Natural killer cell (primary cell): ENCODE measurements at places on chromosomes 5 and 9. TPM values are rescaled to one million over a fixed set of nuclear protein-coding genes. Genes with fewer than 3 reads are reported as not detected.

- DNase-seq: no peak
These were observed 7.9 kb upstream of the RIMOC1 start for GRCh38 chr5:41896230-41896629.

DNA sequence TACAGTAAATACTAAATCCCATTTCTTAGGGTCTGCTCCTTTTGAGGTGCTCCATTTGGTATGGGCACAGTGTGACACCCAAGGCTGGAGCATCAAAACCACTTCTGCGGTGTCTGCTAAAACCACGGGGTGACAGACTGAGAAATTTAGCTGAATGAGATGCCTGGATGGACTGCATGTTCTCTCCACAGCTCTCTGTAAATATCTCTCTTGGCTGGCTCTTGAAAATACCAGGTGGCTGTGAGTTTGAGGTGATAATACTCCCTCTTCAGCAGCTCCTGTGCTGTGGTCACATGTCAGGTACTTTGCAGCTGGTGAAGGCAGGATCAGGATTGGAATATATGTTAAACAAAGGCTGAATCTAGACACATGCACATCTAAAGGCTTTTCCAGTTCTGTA is 93.7 kb upstream of the SIMC1 start:
- DNase-seq: no peak

DNA sequence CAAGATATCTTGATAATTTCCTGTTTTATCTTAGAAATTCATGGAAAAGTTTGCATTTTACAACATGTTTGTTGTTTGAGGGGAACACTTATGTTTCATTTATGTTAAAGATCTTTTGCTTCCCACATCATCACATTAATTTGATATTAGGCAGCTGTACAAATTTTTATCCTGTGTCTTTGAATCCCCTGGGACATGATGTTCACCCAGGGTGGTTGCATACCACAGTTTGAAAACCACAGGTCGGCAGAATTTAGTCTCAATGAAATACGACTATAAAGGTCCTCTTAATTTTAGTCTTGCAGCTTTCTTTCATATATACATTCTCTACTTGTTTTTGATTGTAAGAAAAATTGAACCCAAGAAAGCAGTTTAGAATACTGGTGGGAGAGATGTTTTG is 3.7 kb downstream of the NAA35 start:
- no peak for DNase-seq

Gene SPATA31E1
- total RNA-seq: not detected

Gene DIRAS2
- total RNA-seq: not detected

Gene TLX3
- not detected for total RNA-seq

DNA sequence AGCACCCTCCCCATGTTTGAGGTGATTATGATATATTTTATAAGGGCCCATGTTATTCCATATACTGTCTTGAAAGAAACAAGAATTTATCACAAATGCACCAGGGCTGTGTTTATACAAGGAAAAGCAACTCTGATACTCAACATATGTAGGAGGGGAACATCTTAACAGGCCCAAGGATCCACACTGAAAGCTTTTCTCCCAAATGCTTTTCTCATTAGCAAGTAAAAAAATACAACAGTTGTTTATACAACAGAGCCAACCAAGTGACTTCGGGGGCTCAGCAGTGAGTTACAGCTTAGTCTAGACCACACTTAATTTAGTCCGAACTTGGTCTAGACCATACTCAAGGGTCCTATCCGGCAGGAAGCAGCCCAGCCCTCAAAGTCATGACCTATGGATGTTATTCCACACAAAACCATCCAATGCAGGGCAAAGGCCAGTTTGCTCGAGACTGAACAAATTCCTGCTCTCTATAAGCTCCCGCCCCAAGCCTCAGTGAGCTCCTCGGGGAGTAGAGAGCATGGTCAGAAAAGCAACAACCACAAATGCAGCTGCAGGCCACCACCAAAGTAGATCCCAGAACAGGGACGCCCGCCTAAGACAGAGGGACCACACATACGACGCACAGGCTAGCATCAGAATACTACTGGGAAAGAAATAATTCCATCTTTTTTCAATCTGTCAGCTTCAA is 6.8 kb downstream of the GZMK start:
- DNase-seq: no peak

Gene C9orf50
- total RNA-seq: not detected

DNA sequence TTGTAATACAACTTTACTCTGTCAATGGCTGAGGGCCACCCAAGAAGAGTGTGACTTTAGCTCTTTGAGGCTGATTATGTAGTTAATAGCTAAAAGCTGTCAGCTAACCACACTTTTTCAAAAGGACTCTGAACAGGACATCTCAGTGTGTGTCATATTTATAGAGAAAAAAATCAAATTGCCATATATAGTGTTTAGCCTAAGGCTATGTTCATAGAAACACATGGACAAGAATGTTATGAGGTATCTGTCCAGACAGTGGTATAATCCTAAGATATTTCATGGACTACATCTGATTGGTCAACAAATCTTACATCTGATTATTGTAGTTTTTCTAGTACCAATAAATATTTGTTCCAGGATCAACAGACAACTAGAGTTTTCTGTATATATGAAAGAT is 42.1 kb upstream of the CDH18 start:
- no peak for DNase-seq

Gene SKIC3
- 94.1 TPM for total RNA-seq

- no peak for DNase-seq
These were observed 15.6 kb downstream of the FBXO4 start for GRCh38 chr5:41940641-41941040.

DNA sequence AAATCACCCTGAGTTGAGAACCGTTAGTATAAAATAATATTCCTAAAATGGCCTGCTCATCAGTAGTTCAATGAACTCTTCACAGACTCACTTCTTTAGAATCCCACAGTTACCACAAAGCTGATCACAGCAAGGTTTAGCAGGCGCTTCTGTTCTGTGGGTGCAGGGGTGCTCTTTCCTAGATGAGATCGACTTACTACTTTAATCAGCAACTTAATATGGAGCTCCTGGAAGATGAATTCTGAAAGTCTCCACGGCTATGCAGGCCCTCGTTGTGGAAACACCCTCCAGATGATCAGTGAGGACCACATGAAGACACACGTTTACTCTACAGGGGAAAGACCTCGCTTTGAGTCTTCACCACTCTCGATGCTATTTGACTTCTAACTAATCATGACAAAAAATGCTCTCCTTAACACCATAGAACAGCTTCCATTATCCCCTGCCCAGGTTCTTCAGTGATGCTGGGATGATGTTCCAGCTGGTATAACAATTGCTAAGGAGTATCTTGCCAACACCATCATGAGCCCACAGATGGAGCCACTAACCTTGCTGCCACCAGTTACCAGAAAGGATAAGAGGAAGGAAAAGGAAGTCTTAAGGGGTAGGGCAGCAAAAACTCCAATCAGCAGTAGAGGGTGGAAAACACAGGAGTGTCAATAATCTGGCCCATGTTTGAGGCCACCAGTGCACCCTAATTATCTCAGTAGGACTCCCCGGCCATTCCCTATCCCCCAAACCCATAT is 17.9 kb upstream of the GPX8 start:
- DNase-seq: no peak

Gene IL7R
- total RNA-seq: 30.4 TPM

DNA sequence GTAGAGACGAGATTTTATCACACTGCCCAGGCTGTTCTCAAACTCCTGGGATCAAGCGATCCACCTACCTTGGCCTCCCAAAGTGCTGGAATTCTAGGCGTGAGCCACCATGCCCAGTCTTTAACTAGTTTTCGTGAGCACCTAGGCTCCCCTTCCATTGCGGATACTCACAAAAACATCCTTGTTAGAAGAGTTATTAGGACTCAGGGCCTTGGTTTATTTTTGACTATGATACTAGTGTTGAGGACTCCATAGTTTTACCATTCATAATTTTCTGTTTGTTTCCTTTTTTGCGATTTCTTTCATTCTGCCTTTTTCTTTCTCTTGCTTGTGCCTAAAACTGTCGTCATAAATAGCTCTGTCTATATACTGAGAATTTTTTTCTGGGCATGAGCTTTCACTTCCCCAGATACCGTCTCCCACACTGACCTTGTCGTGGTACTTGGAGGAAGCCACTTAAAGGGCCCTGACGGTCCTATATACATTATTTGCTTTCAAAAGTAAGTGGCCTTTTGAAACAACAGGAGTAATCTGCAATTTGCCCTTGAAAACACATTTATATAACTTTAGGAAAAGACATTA is 5.2 kb downstream of the F2R start:
- no peak for DNase-seq

Gene PCDHA7
- not detected for total RNA-seq

GRCh38 chr9:10661376-10661775 is 48.6 kb upstream of the PTPRD start:
- DNase-seq: no peak

Gene FREM1
- total RNA-seq: 0.05 TPM

Gene TRAF1
- 23.4 TPM for total RNA-seq

Gene INSYN2B
- total RNA-seq: not detected

Gene SMIM27
- total RNA-seq: 18.0 TPM

Gene ZBED3
- total RNA-seq: 3.2 TPM

Gene CDH9
- total RNA-seq: not detected

Gene SV2C
- total RNA-seq: not detected

Gene LCN9
- not detected for total RNA-seq

- no peak for DNase-seq
These were observed 187.1 kb upstream of the GRIN3A start for GRCh38 chr9:101925498-101925897.

- no peak for DNase-seq
These were observed 693.8 kb downstream of the NR2F1-AS1 start for GRCh38 chr5:92887254-92887653.

GRCh38 chr5:171340491-171340890 is 31.4 kb downstream of the TLX3 start:
- DNase-seq: no peak

Gene RPS14
- total RNA-seq: 1,744 TPM

- no peak for DNase-seq
These were observed 116.8 kb upstream of the TBC1D2 start for GRCh38 chr9:98372077-98372836.

- DNase-seq: no peak
These were observed 353 bp downstream of the ACSL6 start for GRCh38 chr5:132010989-132011621.

- DNase-seq: no peak
These were observed 15.7 kb downstream of the KIAA1958 start for GRCh38 chr9:112502175-112502946.

- DNase-seq: no peak
These were observed 109.3 kb downstream of the DAPK1 start for GRCh38 chr9:87606841-87607521.

GRCh38 chr5:108727651-108728565 is 19.8 kb upstream of the FER start:
- peak; percentile 53 for DNase-seq

DNA sequence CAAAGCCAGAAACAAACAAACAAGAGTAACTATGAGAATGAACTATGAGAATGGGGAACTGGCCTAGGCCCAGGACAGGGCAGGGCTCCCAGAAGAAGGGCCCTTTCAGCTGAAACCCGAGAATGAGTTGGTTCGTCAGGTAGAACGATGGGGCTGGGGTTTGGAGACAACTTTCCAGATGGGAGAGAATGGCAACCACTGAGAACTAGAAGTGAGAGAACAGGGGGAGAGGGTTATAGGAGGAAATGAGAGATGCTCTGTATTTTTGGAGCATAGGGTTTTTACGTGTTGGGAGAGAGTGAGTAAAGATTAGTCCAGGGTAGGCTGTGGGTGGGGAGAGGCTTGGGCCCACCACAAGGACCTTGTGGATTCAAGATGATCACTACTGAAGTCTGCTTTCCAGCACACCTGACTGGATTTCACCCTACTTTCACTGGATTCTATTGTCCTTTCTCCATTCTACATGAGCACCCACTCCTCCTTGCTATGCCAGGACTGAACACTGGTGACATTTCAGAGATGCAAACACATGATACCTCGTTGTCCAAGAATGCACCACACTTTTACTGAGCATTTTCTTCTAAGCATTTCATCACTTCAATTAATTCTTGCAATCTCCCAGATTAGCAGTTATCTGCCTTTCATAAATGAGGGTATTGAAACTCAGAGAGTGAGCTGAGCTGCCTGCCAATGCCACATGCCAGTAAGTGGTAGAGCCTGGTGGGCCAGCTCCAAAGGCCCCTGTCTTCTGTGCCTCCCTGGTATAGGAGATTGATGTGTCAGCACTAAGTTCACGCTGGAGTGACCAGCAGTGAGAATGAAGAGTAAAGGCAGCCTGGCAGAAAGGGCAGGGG is 3.2 kb upstream of the TMEM268 start:
- no peak for DNase-seq

Gene FOXD4L4
- total RNA-seq: not detected

- DNase-seq: no peak
These were observed 8.6 kb downstream of the FOXI1 start for GRCh38 chr5:170114271-170114670.

DNA sequence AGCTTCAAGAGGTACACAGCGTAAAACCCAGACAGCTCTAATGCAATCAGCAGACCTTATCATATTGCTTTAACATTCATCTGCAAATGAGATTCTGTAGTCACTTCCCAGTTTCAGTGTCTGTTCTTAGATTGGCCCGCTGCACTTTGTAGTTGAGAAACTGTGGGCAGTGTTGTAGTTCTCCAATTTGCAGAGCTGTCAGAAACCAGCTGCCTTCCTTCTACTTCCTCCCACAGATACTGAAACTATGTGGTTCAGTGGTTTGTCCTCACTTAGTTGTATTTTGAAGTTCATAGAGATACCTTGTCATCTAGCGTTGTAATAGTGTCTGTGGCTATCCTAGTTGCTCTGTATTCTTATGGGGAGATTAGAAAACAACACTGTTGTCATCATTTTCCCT is 39.6 kb upstream of the TRIM36 start:
- DNase-seq: peak; percentile 21

DNA sequence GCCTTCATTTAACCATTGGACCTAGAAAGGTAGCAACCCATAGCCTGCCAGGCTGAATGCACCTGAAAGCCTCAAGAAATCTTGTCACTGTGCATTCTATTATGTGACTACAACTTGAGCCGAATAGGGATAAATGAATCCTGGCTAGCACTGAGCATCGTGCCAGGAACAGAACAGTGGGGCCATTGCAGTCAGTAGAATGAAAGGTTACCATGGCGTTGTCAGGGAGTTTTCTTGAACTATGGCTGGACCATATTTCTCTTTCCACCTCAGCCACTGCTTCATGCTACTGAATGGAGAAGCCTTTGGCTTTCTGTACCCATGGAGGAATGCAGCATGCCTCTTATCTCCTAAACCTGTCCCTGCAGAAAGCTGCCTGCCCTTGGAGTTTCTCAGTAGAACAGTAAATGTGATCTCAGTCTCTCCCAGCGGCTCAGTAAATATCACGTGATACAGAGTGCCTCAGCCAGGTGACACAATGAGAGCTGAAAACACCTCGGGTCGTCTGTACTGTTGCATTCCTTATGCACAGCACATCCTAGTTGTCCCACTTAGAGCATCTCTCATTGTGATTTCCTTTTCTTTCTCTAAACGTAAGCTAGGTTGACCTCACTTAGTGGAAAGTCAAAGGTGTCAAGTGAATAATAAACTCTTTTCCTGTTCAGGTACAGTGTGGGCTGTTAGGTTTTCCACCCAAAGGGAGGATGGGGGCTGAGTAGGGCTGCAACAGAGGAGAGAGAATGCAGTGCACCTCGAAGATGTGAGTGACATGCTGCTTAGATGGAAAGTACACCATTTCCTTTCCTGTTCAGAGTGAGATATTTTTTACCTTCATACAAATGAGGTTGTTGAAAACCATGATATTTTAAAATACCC is 115.3 kb downstream of the MACIR start:
- DNase-seq: no peak

GRCh38 chr9:98409719-98410118 is 154.3 kb upstream of the TBC1D2 start:
- DNase-seq: no peak

- no peak for DNase-seq
These were observed 333.7 kb downstream of the CWC27 start for GRCh38 chr5:65102371-65102975.
